ENCODE measurements at places on chromosomes 11 and 22. TPM values are rescaled to one million over a fixed set of nuclear protein-coding genes. Genes with fewer than 3 reads are reported as not detected.

Gene CCDC15
- polyA plus RNA-seq, result 0.58 TPM

- no peak for DNase-seq
Measured at GRCh38 chr11:122337704-122338103, 221.7 kb upstream of the BLID start.

- no peak for DNase-seq
Measured at GRCh38 chr22:33650244-33650643, 270.0 kb downstream of the LARGE1 start.

Gene OR52H1
- not detected for polyA plus RNA-seq

- no peak for DNase-seq
Measured at GRCh38 chr11:85027346-85027745, 599.8 kb downstream of the DLG2 start.

Gene CECR2
- polyA plus RNA-seq, result 0.06 TPM

Gene ZNRF3
- 5.5 TPM for polyA plus RNA-seq

Gene MMP8
- not detected for polyA plus RNA-seq

Gene RCOR2
- 0.58 TPM for polyA plus RNA-seq

DNA sequence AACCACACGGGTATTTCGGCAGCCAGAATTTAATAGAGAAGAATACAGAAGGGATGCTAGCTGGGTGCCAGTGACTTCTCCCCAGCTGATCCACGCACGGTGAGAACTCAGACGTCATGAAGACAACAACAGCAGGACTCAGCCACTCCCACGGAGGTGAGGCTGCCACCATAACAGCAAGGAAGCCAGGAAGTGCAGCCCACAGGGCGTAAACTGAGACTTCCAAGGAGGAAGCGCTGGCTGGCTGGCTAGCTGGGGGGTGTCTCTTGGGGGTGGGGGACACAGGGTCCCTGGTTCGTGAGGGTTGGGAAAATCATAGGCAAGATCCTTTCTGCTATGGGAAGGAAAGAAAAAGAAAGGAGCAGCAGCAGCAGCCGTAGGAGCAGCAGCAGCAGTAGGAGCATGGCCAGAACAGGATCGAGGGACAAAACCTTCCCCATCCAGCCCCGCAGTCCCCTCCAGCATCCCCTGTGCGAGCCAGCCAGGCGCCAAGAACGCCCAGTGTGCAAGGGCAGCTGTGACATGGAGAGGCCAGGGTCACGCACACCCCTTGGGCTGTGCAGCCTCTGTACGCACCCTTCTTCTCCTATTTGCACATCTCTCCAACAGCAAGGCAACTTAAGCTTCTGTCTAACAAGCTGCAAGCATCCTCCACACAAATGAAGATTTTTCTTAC, 49.6 kb upstream of the SHANK2 start:
- no peak for DNase-seq

- DNase-seq, result no peak
Measured at GRCh38 chr22:44366372-44367300, 53.9 kb upstream of the SHISAL1 start.

GRCh38 chr11:44944181-44944852, 6.4 kb downstream of the TP53I11 start:
- DNase-seq, result no peak

- DNase-seq, result no peak
Measured at GRCh38 chr11:118532852-118533768, 2.1 kb downstream of the TMEM25 start.

DNA sequence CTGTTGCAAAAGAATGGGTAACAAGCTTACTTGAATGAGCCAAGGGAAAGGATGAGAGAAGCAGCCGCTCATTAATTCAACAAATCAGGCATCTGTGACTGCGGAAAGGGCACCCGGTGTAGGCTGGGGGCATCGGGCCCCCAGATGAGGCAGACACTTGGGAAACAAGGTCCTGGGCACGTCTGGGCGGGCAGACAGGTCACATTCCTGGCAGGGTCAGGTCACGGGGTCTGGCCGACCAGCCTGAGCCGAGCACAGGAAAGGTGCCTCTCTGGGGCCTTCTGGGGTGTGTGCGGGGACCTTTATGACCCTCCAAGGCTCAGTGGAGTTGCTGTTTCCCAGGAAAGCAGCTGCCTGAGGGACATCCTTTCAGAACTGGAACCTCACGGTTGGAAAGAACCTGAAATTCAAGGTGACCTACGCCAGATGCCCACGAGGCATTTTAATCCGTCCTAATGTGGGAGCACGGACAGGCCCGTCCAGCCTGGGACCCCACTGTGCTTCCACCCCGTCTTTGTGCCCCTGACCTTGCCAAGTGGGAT, 57.1 kb downstream of the ST14 start:
- DNase-seq, result no peak

DNA sequence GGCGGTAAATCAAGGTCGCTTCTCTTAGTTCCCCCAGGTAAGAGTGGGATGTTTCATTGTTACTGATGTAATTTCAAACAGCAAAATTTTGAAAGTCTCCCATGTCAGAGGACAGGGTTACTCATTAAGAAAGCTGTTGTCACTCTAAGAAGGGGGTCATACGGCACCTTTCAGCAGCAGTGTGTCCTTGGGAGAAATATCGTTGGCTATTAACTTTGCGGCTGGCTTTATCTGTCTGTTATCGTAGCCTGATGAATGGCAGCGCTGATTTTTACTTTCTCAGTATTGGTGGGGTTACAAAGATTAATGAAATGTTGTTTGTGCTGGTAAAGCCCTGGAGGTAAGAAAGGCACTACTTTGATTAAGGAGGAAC, 27.5 kb upstream of the FBXO3 start:
- no peak for DNase-seq

Gene CSNK2A3
- 4.4 TPM for polyA plus RNA-seq

DNA sequence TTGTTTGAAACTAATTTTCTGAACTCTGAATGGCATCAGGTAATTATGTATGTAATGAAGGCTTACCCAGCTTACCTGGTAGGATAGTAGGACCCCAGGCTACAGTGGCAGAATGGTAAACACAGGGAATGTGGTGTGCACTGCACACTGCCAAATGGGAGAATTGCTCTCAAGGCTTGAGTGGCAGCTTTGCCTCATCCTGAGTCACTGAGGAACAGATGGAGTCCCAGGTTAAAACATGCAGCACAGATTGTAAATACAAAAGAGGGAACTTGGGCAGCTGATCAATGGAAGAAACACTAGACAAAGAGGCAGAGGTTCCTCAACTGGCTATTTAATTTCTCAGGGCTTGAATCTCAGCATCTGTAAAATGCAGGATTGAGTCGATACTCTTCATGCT, 24.4 kb downstream of the GPR83 start:
- DNase-seq, result no peak

Gene PGA4
- not detected for polyA plus RNA-seq

DNA sequence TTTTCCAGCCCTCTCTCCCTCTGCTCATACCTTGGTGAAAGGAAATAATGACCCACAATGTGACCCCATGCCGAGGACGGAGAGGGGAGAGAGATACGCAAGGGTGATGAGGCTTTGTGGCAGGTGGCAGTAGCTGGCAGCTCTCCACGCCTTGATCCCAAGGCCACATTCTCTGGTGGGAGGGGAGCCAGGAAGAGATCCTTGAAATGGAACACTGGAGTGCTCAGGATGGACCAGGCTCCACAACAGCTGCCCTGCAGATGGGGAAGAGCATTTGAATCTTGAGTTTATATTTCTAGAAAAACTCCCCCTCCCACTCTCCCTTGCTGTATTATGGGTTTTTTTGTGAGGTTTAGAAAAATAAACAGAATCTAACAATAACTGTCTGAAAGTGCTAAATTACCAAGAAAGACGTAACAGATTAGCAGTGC, 61.6 kb upstream of the CDON start:
- DNase-seq, result no peak

Gene TRIM51
- not detected for polyA plus RNA-seq

- DNase-seq, result no peak
Measured at GRCh38 chr11:126421271-126421671, 65.8 kb downstream of the ST3GAL4 start.

Gene OR9Q2
- polyA plus RNA-seq, result not detected

Gene VWA5A
- polyA plus RNA-seq, result 0.18 TPM

- no peak for DNase-seq
Measured at GRCh38 chr11:134438542-134439537, 26.8 kb upstream of the B3GAT1 start.

GRCh38 chr11:569158-569885, 6.9 kb upstream of the PHRF1 start:
- no peak for DNase-seq

Gene DDI1
- polyA plus RNA-seq, result not detected

- peak; percentile 38 for DNase-seq
Measured at GRCh38 chr11:36056160-36056751, 112.4 kb downstream of the LDLRAD3 start.

- DNase-seq, result no peak
Measured at GRCh38 chr11:4041731-4042391, 52.7 kb upstream of the RRM1 start.

DNA sequence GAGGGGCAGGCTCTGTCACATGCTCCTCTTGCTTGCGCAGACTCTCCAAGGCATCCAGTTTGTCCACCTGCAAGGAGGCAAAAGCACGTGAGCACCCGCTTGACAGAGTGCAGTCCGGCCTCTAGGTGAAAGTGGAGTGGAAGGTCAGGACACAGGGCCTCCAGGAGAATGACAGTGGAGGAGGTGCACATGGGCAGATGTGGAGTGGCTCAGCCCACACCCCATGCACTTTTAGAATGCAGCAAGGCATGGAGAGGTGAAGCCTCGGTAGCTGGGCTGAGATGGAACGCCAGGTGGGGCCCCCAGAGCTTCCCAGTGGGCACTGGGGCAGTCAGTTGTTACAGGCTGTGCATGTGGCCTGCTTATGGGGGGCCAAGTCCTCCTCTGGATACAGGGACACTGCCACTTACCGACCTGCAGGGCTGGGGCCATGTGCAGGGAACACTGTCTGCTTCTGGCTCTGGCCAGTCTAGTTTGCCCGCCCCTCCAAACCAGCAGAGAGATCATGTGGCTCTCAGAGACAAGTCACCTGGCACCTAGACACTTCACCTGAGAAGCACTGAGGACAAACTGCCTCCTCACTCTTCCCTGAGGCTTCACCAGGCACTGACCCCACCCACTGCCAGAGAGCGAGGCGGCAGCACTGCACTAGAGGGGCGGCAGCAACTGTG, 2.3 kb upstream of the SLC25A1 start:
- no peak for DNase-seq

Gene RAB36
- 4.7 TPM for polyA plus RNA-seq

GRCh38 chr11:13249992-13250391, 27.6 kb upstream of the BMAL1 start:
- DNase-seq, result no peak

DNA sequence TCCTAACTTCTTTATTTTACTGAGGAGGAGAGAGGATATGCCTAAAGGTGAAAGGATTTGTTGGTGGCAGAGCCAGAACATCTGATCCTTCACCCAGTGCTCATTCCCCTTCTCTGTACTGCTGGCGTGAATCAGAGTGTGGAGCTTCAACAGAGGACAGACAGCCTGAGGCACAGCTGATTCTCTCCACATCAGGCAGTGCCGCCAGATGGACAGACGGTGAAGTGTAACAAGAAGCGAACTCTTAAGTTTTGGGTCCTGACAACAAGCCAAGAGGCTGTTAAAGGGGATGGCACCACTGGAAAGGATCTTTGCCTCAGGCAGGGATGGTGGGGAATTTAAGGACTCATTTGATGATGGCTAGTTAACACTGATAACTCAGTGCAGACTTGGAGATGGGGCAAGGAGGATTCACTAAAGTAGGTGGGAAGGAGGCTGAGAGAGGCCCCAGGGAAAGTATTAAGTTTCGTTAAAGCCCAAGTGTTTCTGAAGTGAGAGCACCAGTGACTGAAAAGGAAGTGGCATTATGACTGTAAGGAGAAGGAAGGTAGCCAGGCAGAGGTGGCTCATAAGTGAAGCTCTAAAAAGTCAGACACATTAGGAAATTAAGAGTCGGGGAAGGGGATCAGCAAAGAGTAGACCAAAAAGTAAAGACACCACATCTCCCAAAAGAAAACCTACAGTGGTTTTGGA, 81.3 kb downstream of the CLPB start:
- DNase-seq, result peak; percentile 10

Gene MMP12
- polyA plus RNA-seq, result not detected

- no peak for DNase-seq
Measured at GRCh38 chr11:126436209-126436755, 80.8 kb downstream of the ST3GAL4 start.

Gene C11orf87
- polyA plus RNA-seq, result not detected

DNA sequence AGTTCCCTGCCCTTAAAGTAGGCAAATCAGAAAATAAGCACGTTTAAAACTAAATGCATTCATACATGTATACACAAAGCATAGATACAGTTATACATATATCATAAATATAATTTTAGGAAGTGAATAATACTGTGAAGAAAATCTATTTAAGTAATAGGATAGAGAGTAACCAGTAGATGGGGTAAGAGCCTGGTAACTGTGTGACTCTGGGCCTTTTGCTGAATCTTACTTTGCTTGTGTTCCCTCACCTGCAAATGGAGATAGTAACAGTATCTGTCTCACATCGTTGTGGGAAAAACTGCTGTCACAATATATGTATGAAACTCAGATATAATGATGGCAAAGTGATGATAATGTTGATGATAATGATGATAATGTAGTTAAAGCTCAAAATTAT, 29.9 kb downstream of the MS4A2 start:
- DNase-seq, result no peak

- peak; percentile 38 for DNase-seq
Measured at GRCh38 chr11:15258433-15259165, 143.9 kb downstream of the INSC start.

DNA sequence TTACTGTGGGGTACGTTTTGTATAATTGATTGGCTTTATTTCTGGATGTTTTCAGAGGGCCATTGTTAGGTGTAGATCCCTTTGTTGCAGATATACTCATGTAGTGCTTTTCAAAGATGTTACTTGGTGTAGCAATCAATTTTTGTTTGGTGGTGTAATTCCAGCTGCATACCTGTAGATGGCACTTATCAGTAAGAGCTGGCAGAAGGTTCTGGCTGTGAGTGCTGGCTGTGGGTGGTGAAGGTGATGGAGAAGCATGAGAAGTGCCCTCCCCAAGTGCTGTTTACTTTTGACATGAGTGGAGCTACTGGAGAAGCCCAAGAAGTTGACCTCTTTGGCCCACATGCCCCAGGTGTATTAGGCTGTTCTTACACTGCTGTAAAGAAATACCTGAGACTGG, 1074.9 kb downstream of the FAM181B start:
- peak; percentile 13 for DNase-seq

DNA sequence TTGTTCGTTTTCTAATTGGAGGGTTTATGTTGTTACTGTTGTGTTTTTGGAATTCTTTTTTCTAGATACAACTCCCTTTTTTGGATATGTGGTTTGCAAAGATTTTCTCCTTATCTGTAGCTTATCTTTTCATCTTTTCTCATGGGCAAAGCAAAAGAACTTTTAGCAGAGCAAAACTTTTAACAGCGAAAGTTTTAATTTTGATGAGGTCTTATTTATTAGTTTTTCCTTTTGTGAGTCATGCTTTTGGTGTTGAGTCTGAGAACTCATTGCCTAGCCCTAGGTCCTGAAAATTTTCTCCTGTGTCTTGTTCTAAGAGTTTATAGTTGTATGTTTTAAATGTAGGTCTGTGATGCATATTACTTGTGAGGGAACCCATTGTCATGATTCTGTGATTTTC, 99.4 kb downstream of the TEAD1 start:
- no peak for DNase-seq

DNA sequence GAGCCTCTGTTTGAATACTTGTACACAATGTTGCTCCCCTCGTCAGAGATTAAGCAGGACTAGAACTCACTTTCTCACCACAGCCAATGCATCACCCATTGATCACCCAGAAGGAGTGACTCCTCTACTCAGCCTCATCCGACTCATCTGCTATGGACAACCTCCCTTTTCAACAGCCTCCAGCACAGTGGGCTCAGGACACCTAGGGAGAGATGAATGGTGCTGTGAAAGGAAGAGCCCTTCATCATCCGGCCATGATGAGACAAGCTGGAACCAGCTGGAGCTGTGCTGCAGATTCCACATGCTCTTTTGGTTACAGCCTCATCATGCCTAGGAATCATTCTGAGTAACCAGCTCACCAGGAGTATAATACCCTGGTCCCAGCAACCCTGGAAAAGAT, 15.5 kb downstream of the C11orf91 start:
- DNase-seq, result no peak
